ENCODE measurements at places on chromosomes 6 and 20. TPM values are rescaled to one million over a fixed set of nuclear protein-coding genes. Genes with fewer than 3 reads are reported as not detected.

Gene PTCHD4
- 0.42 TPM for total RNA-seq

Gene CALHM6
- total RNA-seq, result 0.95 TPM

Gene MPIG6B
- not detected for total RNA-seq

Gene RAB32
- 20.5 TPM for total RNA-seq

DNA sequence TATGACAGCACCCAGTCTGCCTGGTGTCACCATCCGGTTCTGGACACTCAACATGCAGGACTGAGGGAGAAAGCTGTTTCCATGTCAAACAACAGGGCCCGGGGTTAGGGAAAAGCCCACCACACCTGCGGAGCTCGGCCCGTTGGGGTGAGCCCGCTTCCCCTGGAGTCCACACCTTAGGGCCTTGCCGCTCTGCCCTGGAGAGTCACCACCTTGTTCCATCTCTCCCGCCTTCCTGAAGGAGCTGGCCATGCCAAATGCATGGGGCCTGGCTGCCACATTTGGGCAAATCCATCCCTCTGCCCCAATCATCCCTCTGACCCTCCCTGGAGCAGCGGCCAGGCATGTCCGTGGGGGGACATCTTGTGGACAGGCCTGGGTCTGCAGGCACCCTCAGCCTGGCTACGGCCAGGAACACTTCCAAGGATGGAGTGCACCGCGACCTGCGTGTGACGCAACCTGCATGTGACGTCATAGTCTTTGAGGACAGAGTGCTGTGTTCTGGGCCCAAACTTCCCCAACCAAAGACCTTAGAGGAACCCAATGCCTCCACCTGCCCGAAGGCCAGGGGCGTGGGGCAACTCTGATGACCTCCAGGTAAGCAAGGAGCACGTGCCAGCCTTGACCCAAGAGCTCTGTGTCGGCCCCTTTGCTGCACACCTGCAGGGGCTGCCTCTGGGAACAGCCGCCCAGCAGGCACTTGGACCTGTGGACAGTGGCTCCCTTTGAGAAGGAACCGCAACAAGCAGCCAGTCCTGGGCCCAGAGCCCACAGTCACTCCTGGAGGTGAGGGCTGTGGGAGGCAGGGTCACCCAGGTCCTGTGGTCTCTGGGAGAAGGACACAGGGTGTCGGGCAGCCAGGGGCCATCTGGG lies 1.7 kb downstream of the CABLES2 start:
- peak; percentile 83 for DNase-seq

- peak; percentile 52 for DNase-seq
These were observed 41.5 kb downstream of the CD83 start for GRCh38 chr6:14159090-14159489.

- DNase-seq, result no peak
These were observed 222.2 kb upstream of the SLC35B3 start for GRCh38 chr6:8657522-8657921.

DNA sequence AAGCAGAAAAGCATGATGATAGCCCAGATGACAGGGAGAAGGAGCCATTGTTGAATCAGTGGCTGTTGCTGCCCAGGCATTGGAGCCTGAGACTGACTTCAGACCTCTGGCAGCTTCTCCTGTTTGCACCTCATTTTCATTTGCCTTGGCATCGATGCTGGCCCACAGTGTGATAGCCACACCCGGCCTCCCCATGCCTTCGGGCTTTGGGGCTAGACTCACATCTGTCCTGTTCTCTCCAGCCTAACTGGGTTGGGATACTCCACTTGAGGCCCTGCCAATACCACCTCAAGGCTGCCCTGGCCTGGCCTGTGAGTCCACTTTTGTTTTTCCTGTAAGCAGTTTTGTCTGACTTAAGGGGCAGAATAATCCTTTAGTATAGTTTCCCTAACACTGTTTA lies 140.4 kb downstream of the UST start:
- no peak for DNase-seq

GRCh38 chr6:33183071-33183683 lies 9.1 kb downstream of the COL11A2 start:
- DNase-seq, result no peak

- no peak for DNase-seq
These were observed 353.3 kb upstream of the CNR1 start for GRCh38 chr6:88519301-88520016.

- DNase-seq, result no peak
These were observed 415 bp downstream of the RGS19 start for GRCh38 chr20:64078934-64079272.

All from endodermal cell (in vitro differentiated cells).